ENCODE measurements at places on chromosomes 1 and 21. TPM values are rescaled to one million over a fixed set of nuclear protein-coding genes. Genes with fewer than 3 reads are reported as not detected.

The C1orf185 gene
- total RNA-seq: not detected

GRCh38 chr1:206445116-206445515, 25.2 kb upstream of the IKBKE start:
- H3K36me3 ChIP-seq: peaks cover 5% of the 10 kb centered on the region
- H3K4me3 ChIP-seq: no peak overlapping the region
- H3K27me3 ChIP-seq: no peaks in the 10 kb centered on the region
- DNase-seq: no peak

DNA sequence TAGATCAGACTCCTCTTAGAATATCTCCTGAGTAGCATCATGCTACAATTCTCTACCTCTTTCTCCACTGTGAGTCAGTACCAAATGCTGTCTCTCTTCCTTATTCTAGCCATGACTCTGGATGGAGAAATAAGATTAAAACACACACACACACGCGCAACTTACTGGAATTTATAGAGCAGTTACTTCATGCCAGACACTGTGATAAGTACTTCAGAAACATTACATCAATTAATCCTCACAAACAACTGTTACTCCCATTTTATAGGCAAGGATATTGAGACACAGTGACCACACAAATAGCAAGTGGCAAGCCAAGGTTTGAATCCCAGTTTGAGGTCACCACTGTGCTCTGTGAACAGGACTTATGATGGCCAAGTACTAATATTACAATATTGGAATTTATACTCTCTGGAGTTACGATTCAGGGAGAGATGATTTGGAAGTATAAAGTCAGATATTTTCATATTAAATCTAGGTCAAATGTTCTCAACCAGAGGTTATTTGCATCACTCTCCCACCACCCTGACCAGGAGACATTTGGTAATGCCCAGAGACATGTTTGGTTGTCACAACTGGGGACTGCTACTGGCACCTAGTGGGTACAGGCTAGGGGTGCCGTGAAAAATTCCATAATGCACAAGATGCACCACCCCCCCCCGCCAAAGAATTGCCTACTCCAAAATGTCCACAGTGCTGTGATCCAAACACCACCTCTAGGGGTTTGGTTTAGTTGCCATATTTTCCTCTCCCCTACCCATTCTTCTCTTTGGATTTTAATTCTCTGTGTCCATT, 221.6 kb downstream of the LTN1 start:
- peak overlapping the region; percentile 28 for H3K4me3 ChIP-seq
- H3K27ac ChIP-seq: peak overlapping the region; percentile 80
- no peaks in the 10 kb centered on the region for H3K36me3 ChIP-seq
- no peak for DNase-seq

- DNase-seq: no peak
- no peaks in the 10 kb centered on the region for H3K27me3 ChIP-seq
- no peak overlapping the region for H3K4me3 ChIP-seq
- H3K4me1 ChIP-seq: no peaks in the 10 kb centered on the region
- H3K36me3 ChIP-seq: no peaks in the 10 kb centered on the region
These were observed 213.8 kb downstream of the DUSP10 start for GRCh38 chr1:221527886-221528624.

The ELF3 gene
- 146 TPM for total RNA-seq

The AADACL3 gene
- not detected for total RNA-seq

The C1orf74 gene
- 3.0 TPM for total RNA-seq

DNA sequence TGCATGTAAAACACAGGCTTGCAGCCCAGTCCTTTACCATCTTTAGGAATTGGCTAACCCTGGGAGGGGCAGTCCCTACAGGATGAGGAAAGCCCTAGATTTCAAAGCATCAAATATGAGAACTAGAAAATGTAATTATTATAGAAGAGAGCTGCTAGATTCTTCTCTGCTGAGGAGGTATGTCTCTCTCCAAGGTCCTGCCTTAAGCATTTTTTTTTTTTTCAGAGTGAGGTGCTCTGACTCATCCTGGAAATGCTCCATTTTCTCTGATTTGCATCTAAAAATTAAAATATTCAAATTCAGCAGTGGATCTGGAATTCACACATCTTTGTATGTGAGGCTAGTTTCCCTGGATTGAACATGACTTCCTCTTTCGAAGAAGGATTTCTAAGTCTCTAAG, 149.8 kb downstream of the ZNF648 start:
- no peaks in the 10 kb centered on the region for H3K4me1 ChIP-seq
- no peaks in the 10 kb centered on the region for H3K36me3 ChIP-seq
- H3K27me3 ChIP-seq: no peaks in the 10 kb centered on the region
- H3K27ac ChIP-seq: no peak overlapping the region
- H3K4me3 ChIP-seq: no peak overlapping the region
- DNase-seq: no peak

The F5 gene
- total RNA-seq: 0.13 TPM

GRCh38 chr1:54291276-54292001, 91.5 kb downstream of the MRPL37 start:
- H3K36me3 ChIP-seq: no peaks in the 10 kb centered on the region
- DNase-seq: no peak
- no peaks in the 10 kb centered on the region for H3K27me3 ChIP-seq
- H3K27ac ChIP-seq: peak overlapping the region; percentile 84
- H3K4me1 ChIP-seq: peaks cover 96% of the 10 kb centered on the region

DNA sequence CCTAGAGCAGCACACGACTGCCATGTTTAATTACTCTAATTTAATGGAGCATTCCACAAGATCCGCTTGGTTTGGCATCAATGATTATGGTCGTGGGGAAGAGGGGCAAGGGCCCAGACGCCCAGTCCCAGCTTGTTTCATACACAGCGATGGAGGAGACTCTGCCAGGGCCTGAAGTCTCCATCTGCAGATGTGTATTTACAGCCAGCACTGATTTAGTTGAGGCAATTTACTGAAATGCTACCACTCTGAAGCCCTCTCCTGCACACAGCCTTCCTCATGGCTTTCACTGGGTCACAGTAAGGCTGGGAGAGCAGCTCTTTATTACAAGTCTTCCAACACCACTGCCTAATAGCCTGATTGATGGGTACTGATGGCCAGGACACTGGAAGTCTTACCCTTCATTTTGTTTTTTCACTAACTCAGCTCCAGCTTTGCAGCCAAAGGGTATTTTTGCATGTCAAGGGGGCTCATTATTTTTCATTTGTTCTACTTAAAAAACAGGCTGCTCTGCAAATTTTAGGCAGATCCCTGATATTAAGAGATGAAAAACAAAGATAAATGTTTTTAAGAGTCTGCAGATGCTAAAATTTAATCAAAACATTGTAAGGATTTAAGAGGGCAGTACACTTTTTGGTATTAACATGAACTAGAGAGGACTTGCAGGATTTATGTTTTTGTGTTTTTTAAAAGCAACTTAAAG, 236.3 kb downstream of the SIPA1L2 start:
- H3K36me3 ChIP-seq: peaks cover 29% of the 10 kb centered on the region
- H3K27me3 ChIP-seq: no peaks in the 10 kb centered on the region
- no peak for DNase-seq
- no peak overlapping the region for H3K27ac ChIP-seq

The CFHR1 gene
- total RNA-seq: not detected

The TMEM61 gene
- 1.0 TPM for total RNA-seq

DNA sequence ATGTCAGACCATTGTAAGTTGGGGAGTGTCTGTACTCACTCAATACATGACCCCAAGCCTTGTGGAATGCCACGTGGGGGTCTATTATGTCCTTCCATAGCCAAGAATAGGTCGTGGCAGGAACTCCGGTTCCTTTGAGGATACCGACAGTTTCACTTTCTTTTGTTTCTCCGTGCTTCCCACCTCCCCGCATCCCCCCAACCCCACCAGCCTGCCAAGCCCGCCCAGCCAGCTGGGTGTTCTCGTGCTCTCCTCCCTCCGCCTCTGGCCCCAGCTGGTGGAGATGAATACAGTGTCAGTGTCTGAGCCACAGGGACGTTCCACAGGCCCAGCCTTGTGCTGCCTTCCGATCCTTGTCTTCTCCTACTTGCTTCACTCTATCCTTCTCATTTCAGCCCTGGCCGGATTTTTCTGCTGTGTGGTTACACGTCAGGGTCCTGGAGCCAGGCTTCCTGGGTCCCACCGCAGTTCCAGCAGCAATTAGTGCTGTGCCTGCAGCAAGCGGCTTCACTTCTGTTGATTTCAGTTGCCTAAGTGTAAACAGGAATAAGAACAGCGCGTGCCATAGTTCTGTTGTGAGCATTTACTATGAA, 4.1 kb upstream of the AGTRAP start:
- no peaks in the 10 kb centered on the region for H3K27me3 ChIP-seq
- H3K36me3 ChIP-seq: no peaks in the 10 kb centered on the region
- peaks cover 13% of the 10 kb centered on the region for H3K4me1 ChIP-seq
- H3K27ac ChIP-seq: peak overlapping the region; percentile 91

The KRTAP8-1 gene
- total RNA-seq: not detected

The RBM11 gene
- 0.45 TPM for total RNA-seq

GRCh38 chr1:24605534-24606295, 37.4 kb upstream of the SRRM1 start:
- H3K4me3 ChIP-seq: no peak overlapping the region
- no peak overlapping the region for H3K27ac ChIP-seq
- DNase-seq: no peak
- H3K4me1 ChIP-seq: no peaks in the 10 kb centered on the region
- H3K36me3 ChIP-seq: no peaks in the 10 kb centered on the region

DNA sequence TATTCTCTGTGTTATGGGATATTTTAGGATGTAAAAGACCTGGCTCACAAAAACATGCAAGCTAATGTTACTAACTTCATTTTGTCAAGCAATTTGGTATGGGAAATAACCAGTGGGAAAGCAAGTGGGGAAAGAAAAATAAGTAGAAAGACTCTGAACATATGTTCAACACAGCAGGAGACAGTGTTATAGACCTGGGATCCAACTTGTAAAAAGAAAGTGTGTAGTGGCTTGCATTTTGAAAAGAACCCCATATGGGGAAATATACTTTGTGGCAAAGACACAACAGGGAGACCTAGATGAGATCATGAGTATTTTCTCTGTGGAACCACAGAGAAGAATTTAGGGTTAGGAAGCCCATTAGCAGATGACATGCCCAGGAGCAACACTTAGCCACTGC, 212.7 kb upstream of the NRIP1 start:
- no peak overlapping the region for H3K27ac ChIP-seq
- no peaks in the 10 kb centered on the region for H3K36me3 ChIP-seq
- H3K27me3 ChIP-seq: no peaks in the 10 kb centered on the region
- no peaks in the 10 kb centered on the region for H3K4me1 ChIP-seq

DNA sequence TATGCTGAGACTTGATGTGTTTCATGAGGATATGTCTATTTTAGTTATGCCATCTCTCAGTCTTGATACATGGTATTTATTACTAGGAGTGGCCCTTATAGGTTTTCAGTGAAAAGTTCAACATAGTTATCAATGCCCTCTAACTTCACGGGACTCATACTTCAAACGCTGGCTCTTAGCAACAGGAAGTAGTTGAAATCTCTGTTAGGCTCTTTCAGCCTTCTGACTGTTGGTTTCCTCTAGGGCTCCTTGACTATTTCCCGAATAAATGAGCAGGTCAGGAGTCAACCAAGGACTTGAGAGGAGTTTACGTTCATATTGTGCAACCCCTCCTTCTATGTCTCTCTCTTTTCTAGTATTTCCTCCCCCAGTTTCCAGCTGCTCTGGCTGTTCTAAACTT, 141.8 kb downstream of the RGS7 start:
- DNase-seq: no peak
- no peak overlapping the region for H3K4me3 ChIP-seq
- no peaks in the 10 kb centered on the region for H3K36me3 ChIP-seq
- H3K27me3 ChIP-seq: no peaks in the 10 kb centered on the region
- no peaks in the 10 kb centered on the region for H3K4me1 ChIP-seq

The UBXN10 gene
- 1.1 TPM for total RNA-seq

Measured in esophagus squamous epithelium (tissue), 5 donors.